ENCODE measurements at places on chromosomes 12 and 14.

- DNase-seq: no peak
These were observed 69.3 kb upstream of the TMPO start for GRCh38 chr12:98446060-98446459.

- no peak for DNase-seq
These were observed 8.1 kb upstream of the PTGDR start for GRCh38 chr14:52259434-52259833.

DNA sequence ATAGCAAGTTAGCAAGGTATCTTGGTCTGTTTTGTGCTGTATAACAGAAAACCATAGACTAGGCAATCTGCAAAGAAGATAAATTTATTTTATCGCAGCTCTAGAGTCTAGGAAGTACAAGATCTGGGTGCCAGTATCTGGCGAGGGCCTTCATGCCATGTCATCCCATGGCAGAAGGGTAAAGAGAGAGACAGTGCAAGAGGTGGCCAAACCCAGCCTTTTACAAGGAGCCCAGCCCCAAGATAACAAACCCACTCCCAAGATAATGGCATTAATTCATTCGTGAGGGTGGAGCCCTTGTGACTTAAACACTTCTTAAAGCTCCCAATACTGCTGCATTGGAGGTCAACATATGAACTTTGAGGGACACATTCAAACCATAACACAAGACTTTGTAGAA, 16.9 kb downstream of the RPS29 start:
- no peak for DNase-seq

DNA sequence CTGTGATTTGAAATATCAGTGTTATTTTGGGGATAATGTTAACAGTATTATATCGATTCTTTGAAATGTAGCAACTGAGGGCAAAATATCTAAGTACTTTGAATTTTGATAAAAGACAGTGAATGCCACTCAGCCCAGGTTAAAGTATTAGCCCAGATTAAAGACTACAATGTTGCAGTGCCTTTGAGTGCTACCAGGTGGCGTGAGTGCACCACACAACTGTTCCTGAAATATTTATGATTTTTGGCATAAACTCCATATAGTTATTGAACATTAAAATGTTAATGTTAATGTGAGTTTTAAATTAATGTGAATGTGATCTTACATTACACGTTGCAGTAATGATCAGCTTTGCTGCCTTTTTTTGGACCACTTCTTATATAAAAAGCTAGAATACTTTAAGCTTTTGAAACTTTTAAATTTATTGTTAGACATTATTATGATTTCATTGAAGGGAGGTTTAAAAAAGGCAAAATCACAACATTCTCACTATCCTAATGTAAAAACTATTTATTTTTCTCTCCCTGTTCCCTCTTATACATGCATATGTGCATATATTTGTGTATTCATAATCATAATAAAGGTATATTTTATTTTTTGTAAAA, 22.5 kb downstream of the MRPS35 start:
- DNase-seq: no peak

DNA sequence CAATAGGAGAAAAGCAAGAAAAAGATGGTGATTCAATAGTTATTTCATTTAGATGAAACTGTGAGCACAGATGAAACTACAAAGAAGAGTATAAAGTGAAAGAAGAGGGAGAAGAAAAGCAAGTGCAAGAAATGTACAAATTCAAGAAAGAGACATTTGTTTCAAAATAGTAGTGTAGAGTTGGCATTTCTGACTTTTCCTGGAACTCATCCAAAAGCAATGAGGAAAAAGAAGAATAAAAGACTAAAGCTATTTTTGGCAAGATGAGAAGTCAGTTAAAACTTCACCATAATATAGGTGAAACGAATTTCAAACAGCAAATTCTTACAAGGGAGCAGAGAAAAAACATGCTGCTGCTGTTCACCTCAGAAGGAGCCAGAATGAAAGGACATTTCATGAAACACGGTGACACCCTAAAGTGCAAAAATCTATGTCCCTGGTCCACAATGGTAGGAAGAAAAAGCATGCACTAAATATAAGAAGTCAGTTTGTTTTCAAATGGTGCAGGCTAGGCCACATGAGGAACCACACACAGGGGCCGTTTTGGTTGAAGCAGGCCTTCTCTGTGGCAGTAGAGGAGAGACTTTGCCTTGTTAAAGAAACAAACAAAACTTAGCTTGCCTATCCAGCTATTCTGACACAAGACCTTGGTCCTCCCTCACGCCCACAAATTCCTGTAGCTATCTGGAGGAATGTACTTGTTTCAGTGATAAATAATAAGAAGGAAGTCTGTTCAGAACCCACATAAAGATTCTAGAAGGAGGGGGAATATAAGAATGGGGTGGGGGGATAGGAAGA, 11.1 kb upstream of the CMAS start:
- DNase-seq: no peak

- DNase-seq: no peak
These were observed 224.3 kb upstream of the ATP2B1 start for GRCh38 chr12:89932954-89933353.

GRCh38 chr12:27781680-27782079, 1.6 kb upstream of the MANSC4 start:
- no peak for DNase-seq

- DNase-seq: no peak
These were observed 76.6 kb downstream of the RIN3 start for GRCh38 chr14:92590176-92590575.

DNA sequence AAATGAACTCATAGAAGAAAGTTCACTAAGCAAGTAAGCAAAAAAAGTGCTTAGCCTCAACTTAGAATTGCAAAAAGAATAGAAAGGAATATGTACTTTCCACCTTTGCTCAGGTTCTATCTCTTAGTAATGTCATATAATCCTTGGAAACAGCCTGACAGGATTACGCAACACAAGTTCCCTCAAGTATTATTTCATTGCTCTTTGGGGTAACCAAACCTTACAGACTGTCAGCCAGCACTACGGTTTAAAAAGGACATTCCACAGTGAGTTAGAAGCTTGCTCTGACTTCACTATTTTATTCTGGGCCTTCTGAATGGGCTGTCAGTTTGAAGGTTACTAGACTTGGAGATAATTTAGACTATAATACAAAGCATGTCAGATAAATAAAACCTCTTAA, 264.0 kb downstream of the ATXN7L3B start:
- no peak for DNase-seq

DNA sequence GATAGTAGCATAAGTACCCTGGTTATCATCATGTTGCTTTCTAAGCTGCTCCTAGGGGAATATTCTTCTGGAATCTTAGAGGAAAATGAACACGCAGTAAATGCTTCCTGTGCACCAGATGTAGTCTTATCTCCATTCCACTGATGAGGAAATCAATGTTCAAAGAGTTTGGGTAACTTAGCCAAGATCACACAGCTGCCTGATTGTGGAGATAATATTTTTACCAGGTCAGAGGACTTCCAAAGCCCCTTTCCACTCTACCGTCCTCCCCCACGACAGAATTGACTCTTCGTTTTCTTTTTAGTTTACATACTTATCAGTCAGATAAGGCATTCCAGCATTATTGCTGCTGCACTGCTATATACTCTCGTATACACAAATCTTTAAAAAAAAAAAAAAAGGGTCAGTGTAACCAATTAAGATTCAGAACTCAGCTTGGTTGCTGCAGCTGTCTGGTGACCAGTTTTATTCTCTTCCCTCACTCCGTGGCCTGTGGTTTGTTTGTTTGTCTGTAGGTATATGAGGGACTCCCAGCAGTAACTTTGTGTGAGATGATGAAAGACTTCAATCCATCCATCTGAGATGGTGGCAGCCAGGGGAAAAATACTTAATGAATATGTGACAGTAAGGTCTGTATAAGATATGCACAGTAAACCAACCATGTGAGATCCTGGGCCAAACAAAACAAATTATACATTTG, 110.5 kb downstream of the TGFB3 start:
- DNase-seq: no peak

DNA sequence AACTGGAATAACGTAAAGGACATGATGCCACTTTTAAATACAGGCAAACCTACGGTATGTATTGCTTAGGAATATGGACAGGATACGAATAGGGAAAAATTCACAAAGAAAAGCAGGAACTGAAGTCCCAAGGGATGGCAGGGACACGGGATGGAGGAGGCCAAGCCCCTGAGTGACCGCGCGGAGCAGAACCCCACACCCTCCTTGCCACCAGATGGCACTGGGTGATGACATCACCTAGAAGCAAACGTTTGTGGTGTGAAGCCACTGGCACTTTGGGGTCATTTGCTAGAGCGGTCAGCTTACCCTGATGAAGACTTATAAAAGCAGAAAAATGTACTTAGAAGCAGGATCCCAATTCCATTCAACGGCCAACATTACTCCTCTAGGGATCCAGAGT, 9.4 kb downstream of the DHX37 start:
- no peak for DNase-seq

GRCh38 chr14:89889626-89890025, 64.9 kb downstream of the EFCAB11 start:
- no peak for DNase-seq

- no peak for DNase-seq
These were observed 602.6 kb downstream of the SNAPC1 start for GRCh38 chr14:62364800-62365280.

GRCh38 chr14:98951521-98952152, 320.4 kb downstream of the BCL11B start:
- DNase-seq: no peak

- DNase-seq: no peak
These were observed 146.4 kb upstream of the BTG1 start for GRCh38 chr12:92292016-92292415.

DNA sequence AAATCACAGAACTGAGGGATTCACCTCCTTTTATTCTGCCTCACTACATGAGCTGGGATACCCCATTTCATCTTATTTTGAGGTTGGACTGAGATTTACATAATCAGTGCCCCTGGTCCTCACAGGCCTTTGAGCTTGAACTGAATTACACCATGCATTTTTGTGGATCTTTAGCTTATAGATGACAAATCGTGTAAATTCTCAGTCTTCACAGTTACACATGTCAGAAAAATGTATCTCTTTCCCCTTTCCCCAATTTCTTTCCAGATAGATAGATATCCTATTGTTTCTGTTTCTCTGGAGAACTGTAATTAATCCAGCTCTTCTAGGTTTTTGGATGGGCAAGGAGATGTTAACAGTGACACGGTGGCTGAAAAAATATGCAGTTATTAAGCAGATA, 1778.9 kb upstream of the SEL1L start:
- DNase-seq: no peak

- DNase-seq: no peak
These were observed 1.3 kb upstream of the MAP3K9 start for GRCh38 chr14:70810621-70811020.

DNA sequence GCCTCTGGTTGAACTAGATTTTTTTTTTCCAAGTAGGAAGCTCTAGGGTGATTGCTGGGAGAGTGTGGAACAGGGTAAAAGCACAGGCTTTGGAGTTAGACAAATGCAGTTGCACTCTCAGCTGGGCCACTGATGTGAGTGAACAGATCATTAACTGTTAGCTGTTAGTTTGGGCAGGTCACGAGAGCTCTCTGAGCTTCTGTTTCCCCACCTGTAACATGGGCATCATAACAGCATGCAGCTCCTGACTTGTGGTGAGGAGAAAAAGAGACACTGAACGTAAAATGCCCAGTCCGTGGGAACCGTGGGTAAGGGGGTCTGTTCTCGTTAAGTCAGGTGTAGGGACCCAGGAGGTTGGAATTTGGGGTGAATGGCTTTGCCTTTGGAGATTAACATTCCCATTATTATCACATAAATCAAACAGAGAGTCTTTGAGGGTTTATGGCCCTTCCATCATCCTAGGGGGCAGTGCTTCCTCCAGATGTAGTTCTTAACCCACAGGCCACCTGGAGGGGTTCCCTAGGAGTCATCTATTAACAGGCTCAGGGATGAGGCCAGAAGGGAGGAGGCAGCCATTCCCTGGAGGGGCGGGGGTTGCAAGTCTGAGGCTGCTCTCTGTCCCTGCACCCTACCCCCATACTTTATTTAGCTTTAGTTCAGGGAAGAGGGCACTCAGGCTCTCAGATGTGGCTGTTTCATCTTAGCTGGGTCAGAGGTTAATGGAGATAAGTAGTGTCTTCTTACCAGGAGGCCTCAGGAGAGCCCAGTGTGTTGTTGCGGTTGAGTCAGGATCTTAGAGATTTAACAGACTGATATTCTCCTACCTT, 135.2 kb downstream of the DACT1 start:
- DNase-seq: no peak

DNA sequence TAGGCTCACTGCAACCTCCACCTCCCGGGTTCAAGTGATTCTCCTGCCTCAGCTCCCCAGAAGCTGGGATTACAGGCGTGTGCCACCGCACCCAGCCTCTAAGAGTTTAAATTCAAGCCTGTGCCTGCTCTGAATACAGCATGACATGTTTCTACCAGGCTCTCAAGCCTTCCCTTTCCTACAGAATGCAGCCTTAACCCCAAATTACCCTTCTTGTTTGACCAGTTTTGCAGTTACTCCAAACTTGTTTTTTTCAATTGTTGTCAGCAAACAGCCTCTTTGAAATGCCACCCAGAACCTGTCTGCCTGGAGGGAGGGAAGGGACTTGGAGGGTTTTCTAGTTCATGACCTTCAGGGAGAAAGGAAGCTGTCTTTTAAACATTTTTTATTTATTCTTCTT, 15.4 kb downstream of the GLTP start:
- DNase-seq: no peak

DNA sequence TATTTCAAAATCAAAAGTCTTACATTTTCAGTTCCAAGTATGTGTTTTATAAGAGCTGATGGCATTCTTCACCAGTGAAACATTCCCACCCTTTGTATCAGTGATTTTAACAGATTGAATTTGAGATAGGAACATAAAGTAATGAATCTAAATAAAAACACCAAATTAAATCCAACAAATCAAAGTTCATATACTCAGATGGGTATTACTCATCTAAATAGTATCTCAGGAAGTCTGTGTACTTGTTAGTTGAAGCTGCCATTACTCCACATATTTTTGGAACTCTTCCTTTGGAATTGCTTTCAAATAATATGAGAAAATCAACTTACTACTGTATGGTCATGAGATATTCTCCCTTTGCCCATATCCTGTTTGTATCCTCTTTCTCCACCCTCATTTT, 89.1 kb downstream of the MIA2 start:
- no peak for DNase-seq

GRCh38 chr12:120997448-120997847, 18.8 kb downstream of the C12orf43 start:
- DNase-seq: no peak

GRCh38 chr12:116922194-116922897, 11.6 kb downstream of the FBXW8 start:
- DNase-seq: no peak

GRCh38 chr12:128707488-128707887, 116.3 kb downstream of the SLC15A4 start:
- no peak for DNase-seq

GRCh38 chr12:12592930-12593329, 18.7 kb upstream of the CREBL2 start:
- no peak for DNase-seq
